ENCODE measurements at places on chromosomes 2 and 18.

- no peak for DNase-seq
Measured at GRCh38 chr18:59728816-59729215, 31.6 kb upstream of the CCBE1 start.

DNA sequence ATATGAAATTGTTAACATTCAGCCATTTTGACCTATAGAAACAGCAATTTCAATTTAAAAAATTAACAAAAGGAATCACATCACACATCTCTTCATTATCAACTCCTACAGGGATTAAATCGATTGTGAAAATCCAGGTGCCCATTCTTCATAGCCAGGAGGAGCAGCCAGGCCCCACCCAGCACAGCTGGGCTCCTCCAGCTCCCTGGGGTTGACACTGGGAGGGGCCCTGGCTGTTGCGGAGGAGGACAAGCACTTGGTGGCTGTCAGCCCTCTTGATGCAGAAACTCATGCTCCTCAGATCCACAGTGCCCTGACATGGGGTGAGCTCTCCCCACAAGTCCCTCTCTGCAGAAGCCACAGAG, 99.8 kb downstream of the FAM210A start:
- peak; percentile 1 for DNase-seq

- no peak for DNase-seq
Measured at GRCh38 chr18:48320639-48320945, 88.6 kb downstream of the ZBTB7C start.

DNA sequence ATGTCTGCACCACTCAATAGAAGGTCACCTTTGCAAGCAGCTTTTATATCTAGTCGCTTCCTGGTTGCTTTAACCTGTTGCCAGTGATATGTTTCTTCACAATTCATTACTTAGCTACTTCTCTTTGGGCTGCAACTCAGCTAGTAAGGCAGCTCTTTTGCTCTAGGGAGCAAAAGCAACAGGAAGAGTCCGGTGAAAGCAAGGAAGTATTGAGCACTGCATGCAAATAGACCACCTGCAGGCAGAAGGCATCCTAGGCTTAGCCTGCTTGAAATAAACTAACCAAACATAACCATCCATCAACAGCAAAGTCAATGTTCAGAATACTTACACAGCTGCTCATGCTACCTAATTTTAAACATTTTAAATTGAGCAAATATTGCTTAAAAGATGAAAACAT, 529.2 kb upstream of the LINC00305 start:
- no peak for DNase-seq

DNA sequence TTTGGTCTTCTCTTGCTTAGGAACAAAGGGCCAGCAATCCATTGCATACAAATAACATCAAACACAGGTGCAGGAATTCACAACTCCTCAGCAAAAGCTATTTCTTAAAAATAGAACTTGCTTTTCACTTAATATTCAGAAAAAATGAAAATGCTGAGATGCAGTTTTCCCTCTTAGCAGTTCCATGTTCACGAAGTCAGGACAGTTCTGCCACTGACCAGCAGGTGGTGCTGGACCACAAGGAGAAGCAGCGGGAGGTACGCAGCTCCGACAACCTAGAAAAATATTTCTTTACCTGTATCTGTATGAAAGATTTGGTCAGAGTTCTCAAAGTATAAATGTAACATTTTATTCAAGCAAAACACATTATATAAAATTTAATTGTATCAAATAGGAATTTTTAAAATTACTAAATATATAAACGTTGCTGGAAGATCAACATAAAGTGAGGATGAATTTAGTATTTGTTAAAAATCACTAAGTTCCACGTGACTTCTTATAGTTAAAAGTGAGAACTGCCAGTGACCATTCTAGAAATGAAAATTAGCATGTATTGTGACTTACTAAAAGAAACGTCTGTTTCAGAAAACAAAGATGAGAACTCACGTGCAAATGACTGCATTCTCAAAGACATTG, 48.8 kb downstream of the ADNP2 start:
- peak; percentile 73 for DNase-seq

GRCh38 chr18:78526923-78527711, 452.5 kb upstream of the SALL3 start:
- no peak for DNase-seq

DNA sequence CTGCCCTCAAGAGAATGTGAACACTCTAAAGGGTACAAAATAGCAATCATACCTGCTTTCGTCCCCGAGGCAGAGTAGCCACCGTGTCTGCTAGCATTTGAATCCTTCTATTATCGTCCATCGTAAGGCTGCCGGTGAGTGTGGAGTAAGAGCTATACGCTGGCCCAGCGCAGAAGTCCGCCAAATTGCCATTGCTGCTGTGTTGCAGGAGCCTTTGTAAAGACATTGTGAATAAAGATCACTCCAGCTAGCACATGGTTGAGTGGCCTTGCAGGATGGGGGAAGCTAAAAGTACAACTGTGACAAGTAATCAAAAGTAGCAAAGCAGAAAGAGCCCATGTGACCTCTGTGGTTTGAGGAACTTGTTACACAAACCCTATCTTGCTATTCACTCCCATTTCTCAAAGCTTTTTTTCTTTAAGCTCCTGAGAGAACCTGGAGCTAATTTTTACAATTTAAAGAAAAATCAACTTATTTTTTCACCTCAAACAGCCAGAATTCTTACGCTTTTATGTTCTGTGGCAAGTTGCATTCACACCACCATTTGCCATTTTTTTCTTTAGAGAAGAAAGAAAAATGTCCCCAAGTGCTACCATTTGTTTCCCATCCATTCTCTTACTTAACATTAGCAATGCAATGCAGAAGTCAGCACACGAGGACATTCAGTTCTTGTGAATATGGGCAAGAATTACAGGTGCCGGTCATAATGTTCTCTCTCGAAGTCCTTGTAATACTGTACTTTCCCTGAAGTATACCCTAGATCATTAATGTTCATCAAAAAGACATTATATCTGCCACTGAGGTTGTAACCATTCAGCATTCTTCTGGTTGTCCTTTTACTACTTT, at the start of gene CYTIP:
TSS of gene CYTIP (minus strand) at position 295 of the 846 bp plus-strand sequence. CDS start at position 226, 69 bp downstream.
- DNase-seq, result peak; percentile 72

- no peak for DNase-seq
Measured at GRCh38 chr2:237171396-237171795, 85.7 kb downstream of the COPS8 start.

DNA sequence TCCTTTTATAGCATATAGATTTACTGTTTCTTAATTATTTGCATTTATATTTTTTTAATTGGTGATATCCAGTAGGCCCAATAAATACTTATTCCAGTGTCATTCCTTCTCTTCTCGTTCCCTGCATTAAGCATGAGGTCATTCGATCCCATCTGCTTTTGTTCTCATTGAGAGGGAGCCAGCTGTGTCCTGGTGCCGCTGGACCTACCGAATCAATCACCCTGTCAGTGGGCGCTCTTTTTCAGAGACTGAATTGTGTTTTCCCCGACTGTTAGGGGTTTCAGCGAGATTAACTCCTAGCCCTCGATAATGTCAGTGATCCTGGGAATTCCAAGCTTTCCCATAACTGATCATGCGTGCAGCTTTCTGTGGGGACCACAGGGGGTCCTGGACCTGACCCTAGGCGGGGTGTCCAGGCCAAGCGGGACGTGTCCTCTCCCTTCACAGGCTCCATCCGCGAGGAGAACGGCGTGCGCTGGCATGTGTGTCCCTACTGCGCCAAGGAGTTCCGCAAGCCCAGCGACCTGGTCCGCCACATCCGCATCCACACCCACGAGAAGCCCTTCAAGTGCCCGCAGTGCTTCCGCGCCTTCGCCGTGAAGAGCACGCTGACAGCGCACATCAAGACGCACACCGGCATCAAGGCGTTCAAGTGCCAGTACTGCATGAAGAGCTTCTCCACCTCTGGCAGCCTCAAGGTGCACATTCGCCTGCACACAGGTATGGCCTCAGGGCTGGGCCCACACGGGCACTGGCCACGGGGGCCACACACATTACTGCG, 72.4 kb downstream of the ZNF236 start:
- DNase-seq, result no peak

- DNase-seq, result peak; percentile 36
Measured at GRCh38 chr2:48946449-48947048, 191.0 kb upstream of the LHCGR start.

- no peak for DNase-seq
Measured at GRCh38 chr2:21067859-21068537, 24.1 kb upstream of the APOB start.

DNA sequence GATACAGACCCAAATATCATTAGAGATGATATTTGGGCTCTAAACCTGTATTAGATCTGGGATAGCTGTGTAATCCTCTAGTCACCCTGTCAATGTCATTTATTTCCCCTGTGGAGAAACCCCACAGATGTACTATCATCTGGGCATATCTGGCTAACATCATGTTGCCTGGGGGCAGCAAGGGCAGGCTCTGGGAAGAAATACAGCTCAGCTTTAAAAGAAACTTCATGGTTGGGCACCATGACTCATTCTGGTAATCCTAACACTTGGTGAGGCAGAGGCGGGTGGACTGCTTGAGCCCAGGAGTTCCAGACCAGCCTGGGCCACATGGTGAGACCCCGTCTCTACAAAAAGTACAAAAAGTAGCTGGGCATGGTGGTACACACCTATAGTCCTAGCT, 282.5 kb downstream of the SLC8A1 start:
- DNase-seq, result no peak

GRCh38 chr2:159249990-159250715, 36.4 kb downstream of the WDSUB1 start:
- no peak for DNase-seq

DNA sequence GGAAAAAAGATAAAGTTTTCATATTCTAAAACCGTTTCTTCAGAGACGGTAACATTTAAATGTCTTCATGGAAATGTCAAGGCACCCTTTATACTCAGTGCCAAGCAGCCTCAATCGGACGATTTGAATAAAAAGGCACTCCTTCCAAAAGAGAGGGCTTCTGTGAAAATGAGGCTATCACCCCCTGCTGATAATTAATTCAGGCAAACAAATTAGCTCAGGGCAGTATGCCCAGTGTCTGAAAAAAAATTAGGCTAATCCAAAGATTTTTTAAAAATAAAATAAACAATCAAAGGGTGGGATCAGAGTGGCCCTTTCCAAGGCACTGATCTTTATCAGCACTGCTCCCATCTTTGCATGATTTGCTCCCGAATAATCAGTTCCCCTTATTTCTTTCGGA, 151.0 kb upstream of the PID1 start:
- no peak for DNase-seq

DNA sequence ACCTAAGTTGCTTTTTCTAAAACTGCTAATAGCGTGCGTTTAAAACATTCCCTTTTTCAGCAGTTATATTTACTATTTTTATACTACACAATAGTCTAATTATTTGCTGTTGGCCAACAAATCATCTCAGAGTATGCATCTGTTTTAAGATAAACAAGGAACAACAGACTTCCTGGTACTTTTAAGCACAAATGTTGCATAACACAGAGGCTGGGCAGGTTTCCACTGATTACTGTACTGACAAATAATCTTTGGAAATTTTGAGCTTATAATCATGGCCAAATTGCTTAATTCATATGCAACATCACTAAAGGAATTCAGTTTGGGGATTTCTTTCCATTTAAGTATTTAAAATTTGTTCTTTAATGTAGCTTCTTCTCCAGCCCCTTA, 737.4 kb upstream of the SALL3 start:
- DNase-seq, result no peak

- DNase-seq, result no peak
Measured at GRCh38 chr18:58562999-58563667, 65.8 kb downstream of the ALPK2 start.

DNA sequence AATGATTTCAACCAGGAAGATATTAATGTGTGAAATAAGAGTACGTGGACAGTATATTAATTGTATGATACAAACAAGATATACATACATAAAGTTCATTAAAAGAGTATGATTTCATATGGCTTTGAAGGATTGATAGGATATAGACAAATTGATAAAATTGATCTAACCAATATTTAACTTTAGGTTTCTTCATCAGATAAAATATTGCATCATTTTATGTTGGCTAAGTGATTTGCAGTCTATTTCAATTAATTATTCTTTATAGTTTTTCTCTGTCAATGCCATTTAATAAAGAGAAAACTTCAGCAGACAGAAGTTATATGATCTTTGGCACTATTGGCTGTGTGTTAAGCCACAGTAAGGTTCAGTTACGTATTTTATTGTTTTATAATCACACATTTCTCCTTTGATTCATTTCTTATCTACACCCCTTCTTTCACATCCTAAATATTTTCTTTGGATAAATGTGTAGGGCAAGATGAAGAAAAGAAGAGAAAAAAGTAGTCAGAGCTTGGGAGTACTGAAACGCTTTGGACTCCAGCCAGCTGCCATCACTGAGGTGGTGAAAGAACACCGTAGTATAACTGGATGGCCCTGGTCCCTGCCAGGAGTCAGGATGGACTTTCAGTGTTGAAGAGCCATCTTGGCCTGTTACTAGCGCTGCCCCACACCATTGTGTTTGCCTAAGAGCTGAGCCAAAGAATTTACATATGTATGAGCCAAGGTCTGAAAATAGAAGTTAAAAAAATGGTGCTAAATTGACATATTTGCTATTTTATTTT, 9.8 kb upstream of the CPS1 start:
- no peak for DNase-seq

DNA sequence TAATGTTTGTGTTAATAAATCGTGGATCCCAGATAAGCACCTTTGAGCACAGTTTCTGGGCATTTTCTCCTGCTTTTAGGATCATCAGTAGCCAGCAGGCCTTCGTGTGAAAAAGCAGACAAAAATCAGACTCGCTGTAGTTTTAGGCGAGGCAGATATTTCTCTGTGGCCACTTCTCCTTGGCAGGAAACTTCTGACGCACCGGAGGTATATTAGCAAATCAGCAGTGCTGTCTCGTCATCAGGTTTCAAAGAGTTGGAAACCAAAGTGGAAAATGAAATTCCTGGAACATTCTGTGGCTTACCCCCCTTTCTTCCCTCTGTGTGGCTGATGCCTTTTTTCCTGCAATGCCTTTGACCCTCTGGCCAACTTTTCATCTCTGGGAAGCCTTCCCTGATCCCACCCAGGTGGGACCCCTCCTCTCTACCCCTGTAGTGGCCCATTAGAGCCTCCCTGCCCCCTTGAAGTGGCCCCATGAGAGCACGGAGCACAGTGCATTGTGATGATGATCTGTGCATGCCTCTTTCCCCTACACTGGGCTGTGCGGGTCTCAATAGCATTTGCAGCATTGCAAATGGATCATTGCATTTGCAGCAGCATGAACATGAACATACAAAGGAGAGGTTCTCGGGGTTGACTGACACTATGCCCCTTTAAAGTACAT, 93.3 kb downstream of the RNF144A start:
- no peak for DNase-seq

DNA sequence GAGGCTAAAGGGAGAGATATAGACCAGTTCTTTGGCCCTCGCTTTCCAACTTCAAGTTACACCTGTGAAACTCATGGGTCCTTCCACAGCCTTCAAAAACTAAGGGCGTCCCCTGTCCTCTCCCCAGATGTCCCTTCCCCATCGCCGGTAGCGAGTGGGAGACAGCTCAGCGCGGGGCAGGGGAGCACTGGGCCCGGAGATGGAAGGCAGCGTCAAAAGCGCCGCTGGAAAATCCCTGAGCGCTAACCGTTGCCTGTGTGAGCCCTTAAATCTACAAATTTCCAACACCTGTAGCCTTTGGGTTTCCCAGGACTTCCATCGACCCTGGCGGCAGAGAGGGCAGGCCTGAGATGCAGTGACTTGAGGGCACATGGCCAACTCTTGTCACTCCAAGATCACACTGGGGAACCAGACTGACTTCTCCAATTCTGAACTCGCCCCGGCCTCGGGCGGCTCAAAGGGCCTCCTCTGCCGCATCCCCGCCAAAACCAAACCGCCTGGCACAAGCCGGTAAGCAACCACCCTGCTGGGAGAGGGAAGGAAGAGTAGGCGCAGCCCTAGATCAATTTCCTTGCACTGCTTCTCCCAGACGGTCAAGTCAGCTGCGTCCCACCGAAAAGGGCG, 879 bp upstream of the EPAS1 start:
- DNase-seq, result peak; percentile 27

GRCh38 chr2:25417715-25418369, 76.1 kb upstream of the DNMT3A start:
- DNase-seq, result no peak

- DNase-seq, result peak; percentile 77
Measured at GRCh38 chr2:25252291-25253152, 84.1 kb upstream of the POMC start.

Data from CD4-positive, alpha-beta T cell treated with Interleukin-17A for 4 hours (primary cell).